Left kidney (tissue), 8 donors: ENCODE measurements at places on chromosomes 7 and 10.

GRCh38 chr7:114084472-114085312 lies 165.9 kb upstream of the PPP1R3A start:
- DNase-seq = peak; percentile 39

DNA sequence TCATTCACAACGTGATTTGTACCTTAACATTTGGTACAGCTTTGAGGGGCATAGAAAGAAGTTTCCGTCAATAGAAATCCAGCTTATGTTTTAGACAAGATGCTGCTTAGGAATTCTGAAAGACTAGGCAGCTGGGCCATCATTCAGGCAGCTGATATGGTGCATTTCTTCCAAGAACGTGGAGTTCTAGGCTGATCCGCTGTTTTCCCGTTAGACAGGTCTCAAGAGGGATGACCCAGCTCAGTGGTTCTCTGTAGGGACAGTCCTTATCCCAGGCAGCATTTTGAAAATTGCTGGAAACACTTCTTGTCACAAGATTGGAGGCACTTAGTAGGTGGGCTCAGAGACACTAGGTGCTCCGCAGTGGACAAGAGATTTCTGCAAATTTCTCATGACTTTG lies 242.7 kb upstream of the FOXK1 start:
- DNase-seq = no peak

- DNase-seq = no peak
Observed at GRCh38 chr7:87000344-87000743, 59.1 kb downstream of the ELAPOR2 start.

DNA sequence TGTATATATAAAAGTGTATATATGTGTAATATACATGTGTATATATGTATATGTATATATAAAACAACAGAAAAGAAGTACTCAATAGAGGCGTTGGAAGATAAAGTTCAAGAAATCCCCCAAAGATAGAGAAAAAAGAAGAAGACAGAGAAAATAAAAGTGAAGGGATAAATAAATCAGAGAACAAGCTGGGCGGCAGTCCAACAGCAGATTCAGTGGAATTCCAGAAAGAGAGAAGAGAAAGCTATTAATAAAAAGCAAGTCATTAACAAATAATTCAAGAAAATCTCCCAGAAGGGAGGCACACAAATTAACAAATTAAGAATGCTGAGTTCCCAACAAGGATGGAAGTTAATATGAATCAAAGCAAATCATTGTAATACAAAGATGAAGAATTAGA lies 59.3 kb upstream of the RNF148 start:
- DNase-seq = no peak

DNA sequence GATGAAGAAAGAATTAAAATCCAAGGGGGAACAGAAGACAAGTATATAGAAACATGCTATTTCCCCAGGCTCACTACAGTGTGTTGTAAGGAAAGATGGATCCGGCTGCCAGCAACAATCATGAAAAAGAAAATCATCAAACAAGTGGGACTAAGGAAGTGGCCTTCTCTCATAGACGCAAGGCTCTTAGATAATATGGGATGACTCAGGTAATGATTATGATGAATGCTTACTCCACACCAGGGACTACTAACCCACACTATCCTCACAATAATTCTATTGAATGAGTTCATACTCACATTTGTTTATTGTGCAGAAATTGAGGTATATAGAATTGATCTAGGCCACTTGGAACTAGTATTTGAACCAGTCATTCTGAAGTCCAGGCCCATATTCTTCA lies 111.2 kb upstream of the BET1 start:
- no peak for DNase-seq

GRCh38 chr10:48491392-48492139 lies 113.3 kb downstream of the ARHGAP22 start:
- DNase-seq = no peak

- no peak for DNase-seq
Observed at GRCh38 chr7:105017657-105018365, 3.8 kb downstream of the KMT2E start.
